Substantia nigra (tissue), 51 donors: ENCODE measurements at places on chromosomes 7 and 10.
A peak's percentile ranks its signal among the peaks of the same experiment; 100 is the strongest.

- no peak for DNase-seq
Measured at GRCh38 chr10:59383436-59383835, 21.1 kb upstream of the FAM13C start.

DNA sequence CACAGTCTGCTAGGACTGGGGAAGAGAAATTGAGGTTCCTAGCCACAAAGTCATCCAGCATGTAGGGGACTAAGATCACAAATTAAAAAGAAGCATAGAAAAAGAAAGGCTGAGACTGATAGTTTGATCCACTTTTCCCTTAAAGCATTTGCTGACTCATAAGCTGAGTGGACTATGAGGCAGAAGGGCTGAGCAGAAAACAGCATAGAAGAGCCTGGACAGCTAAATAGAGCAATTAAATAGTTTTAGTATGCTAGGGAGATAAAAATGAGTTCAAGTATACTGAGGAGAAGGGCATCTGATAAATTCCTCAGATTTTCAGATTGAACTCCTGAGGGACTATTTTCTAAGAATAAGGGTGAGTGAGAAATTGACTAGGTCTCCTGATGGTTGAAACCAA lies 155.9 kb upstream of the EGR2 start:
- no peak for DNase-seq

DNA sequence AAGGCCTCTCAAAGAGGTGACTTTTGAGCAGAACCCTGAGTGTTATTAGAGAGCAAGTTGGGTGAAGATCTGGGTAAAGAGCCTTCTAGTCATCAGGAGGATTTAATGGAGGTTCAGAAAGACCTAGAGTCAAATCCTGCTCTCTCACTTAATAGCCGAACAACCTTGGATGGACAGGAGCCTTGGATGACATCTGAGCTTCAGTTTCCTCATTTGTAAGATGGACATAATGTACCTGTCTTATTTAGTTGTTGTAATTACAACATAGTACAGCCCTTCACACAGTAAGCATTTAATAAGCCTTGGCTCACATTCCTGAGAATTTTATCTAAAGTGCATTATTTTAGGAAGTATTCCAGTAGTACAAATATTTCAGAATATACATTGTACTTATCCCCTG lies 57.0 kb downstream of the C1GALT1 start:
- no peak for DNase-seq

DNA sequence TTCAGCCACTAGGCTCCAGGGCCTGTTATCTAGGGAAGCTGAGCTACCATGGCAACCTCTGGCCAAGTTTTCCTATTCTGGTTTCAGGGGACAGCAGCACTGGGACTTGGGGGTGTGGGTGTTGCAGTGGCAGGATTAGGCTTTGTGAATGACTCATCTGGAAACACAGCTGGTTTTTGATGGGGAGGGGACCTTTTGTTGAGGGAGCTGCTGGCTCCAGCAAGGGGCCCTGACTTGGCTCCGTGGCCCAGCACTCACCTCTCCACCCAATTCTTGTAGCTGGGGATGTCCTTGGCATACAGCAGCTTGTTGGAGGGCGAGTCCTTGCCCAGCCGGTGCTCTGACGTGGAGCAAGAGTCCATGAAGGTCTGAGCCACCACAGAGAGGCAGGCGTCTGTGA lies 435.9 kb downstream of the PLXNA4 start:
- DNase-seq: no peak

- peak; percentile 69 for DNase-seq
Measured at GRCh38 chr7:1169409-1170368, 9.7 kb upstream of the ZFAND2A start.

DNA sequence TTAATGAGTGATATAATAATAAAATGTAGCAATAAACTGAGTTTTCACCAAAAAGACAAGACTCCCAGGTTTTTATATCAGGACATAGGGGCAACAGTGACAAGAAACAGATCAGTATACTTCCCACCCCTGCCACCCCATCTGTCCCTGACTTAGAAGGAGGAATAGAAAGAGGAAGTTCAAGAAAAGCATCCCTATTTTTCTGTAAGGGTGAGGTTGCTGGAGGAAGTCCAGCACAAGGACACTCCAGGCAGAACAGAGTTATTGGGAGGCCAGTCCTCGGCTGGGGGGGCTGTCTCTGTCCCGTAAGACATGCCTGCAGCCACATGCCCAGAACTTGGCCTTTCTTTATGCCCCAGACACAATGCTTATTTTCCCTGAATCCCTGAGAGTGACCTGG lies 16.5 kb upstream of the TLX1 start:
- no peak for DNase-seq

- no peak for DNase-seq
Measured at GRCh38 chr10:122391875-122392274, 17.4 kb downstream of the PLEKHA1 start.

DNA sequence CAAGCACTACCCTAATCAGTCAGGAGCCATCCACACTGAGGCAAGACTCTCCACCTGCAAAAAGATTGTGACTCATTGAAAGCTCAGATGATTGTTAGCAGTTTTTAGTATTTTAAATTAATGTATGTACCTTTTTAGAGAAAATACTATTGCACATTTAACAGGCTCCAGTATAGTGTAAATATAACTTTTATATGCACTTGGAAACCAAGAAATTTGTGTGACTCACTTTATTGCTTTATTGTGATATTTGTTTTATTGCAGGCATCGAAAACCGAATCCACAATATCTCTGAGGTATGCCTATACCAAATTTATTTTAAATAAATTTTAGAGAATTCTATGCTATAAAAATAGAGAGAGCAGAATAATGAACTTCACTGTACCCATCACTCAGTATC lies 122.0 kb downstream of the TEX36 start:
- no peak for DNase-seq

DNA sequence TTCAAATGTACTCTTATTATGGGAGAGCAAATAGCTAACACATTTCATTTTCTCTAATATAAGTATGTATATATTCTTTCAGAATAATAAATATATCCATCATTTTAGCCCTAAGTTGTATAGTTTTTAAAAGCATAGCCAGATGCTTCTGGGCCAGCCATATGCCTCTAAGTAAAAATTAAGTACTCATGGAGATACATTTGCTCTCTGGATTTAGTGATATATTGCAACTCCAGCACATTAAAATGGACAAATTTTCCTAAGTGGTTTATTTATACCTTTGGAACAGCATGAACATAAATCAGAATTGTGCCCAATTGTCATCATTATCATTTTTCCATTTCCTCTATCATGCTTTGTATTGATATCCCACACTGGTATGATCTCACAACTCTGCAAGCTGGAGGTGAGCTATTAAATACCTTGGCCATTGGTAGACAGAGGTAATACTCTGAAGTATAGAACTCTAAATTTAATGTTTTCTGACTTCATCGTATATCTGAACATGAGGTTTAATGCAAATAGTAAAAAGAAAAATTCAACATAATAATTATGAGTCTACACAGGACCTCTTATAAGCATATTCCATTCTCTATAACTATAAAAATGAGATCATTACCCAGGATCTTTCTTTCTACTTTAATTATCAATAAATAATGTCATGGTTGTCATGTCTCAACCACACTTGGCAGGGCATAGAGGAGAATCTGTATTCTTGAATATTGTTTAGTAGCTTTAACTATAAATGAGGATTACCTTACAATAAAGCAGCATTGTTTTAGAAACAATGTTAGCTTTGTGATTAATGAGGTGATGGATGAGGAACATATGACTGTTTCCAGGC lies 90.8 kb downstream of the AGMO start:
- DNase-seq: no peak

DNA sequence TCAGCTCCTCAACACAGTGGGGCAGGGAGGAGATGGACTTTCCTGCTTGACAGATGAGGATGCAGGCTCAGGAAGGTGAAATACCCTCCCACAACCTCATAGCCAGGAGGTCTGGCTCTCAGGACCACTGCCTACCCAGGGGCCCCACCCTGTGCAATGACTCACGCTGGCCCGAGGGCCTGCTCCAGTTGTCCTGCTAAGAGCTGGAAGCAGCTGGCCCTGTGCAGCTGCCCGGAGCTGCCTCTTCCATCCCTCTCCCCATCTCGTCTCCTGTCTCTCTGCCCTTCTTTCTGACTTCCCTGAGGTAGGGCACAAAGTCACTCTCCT lies 123.9 kb downstream of the ZMIZ1 start:
- peak; percentile 45 for DNase-seq
